Activated CD8-positive, alpha-beta memory T cell treated with anti-CD3 and anti-CD28 coated beads for 1 hour (primary cell): ENCODE measurements at places on chromosomes 1 and 21.
A peak's percentile ranks its signal among the peaks of the same experiment; 100 is the strongest.

DNA sequence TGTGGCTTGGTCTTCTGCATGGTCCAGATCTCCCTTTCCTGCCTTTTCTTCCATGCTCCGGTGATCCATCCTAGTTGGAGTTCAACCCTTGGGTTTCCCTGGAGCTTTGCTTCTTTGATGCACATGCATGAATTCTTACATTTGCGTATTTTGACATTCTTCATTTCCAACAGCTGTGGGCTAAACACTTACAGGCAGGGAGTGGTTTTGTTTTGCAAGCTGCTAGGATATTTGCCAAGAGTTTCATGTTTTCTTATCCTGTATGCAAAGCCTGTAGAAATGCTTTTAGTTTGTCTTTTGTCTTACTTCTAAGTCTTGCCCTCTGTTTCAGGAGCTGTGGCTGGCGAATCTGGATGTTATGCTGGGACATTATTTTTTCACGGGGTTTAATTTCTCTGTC lies 90.3 kb upstream of the PAXBP1 start:
- no peak for DNase-seq

DNA sequence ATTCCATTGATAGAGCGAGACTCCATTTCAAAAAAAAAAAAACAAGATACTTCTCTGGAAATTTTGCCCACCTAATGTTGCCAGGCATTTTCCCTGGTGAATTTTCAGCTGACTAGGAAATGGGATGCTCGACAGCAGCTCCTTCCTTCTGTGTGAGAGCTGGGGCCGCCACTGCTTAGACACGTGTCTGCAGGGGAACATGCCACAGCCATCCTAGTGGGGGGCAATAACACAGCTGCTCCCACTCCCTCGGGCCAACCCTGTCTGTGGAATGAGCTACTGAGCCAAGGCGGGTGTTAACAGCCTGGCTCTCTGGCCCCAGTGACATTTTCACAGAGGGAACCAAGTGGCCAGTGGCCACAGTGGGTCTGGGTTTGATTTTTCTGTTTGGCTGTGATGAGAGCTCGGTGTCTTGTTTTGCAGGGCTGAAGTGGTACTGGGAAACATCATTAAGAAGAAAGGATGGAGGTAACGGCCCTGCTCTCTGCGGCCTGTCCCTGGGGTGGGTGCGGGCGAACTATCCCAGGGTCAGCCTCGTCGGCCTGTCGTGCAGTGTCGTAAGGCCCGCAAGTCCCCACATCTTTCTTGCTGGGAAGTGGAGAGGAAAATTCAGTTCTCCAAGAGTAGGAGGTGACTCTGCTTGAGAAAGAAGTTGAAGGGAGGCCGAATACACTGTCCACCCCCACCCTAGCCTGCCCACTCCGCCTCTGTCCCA lies 39.2 kb downstream of the KCNAB2 start:
- no peak for DNase-seq

GRCh38 chr21:34887725-34888568 lies 161.2 kb downstream of the RUNX1 start:
- DNase-seq: peak; percentile 77

- no peak for DNase-seq
These were observed 42.7 kb upstream of the LIN9 start for GRCh38 chr1:226351709-226352108.

GRCh38 chr1:35186239-35186638 lies 6.7 kb downstream of the SFPQ start:
- no peak for DNase-seq

DNA sequence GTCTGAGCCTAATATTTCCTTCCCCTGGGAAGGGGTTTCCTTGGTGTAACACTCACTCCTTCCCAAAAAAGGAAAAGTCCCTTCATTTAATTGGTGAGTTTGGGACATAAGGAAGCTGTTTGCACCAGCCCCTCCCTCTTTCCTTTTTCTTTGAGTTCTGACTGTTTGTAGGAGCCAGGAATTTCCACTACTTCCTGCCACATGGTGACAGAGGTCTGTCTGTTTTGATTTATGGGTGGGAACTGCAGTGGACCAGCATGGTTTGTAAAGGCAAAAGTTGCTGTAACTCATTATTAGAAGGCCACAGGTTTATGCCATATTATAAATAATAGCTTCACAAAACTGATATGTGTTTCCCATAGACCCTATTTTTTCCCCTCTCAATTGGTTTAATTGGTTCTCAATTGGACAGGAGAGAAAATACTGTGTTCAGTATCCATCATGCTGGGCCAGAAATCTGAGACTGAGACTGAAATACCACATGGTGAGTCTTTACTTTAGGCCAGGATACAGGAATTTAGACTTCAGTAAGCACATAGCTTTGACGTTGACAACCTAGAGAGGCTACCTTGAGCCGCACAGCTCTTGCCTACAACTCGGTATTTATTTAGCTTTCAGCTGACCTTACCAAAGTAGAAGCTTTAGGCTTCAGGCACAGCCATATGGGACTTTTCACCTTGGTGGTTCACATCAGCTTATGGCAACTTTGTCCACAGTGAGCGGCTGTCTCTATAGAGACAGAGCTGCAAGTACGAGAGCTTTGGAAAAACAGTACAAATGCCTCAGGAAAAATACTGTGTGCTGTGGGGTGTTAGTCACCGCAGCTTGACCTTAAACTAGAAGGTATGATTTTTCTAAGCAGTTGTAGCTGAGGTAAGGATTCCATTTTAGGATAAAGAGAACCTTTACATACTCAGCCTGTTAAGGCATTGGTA lies 40.0 kb upstream of the RGS7 start:
- DNase-seq: no peak

GRCh38 chr1:56934430-56935060 lies 31.3 kb downstream of the C8B start:
- no peak for DNase-seq

- no peak for DNase-seq
These were observed 8.7 kb upstream of the PIK3C2B start for GRCh38 chr1:204503122-204503912.

DNA sequence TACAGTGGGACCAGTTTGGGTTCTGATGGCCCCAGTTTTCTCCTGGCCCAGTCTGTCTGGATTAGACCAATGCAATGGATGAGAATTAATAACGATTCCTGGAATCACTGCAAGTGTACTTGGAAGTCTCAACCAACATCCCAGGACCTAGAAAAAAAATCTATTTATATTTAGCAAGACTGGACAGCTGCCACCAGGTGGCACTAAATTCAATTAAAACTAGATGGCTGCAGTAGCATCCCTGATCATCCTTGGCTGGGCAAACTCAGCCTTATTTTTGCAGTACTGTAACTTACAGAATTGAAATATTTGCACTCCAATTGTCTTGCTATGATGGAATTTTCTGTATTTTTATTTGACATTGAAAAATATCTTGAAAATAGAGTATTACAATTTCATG lies 165.7 kb downstream of the NCAM2 start:
- DNase-seq: no peak

- no peak for DNase-seq
These were observed 377.4 kb upstream of the RUNX1 start for GRCh38 chr21:35426469-35426868.

GRCh38 chr1:68320349-68320748 lies 88.0 kb upstream of the WLS start:
- no peak for DNase-seq

GRCh38 chr1:45410850-45411509 lies 70.7 kb upstream of the MUTYH start:
- DNase-seq: no peak

DNA sequence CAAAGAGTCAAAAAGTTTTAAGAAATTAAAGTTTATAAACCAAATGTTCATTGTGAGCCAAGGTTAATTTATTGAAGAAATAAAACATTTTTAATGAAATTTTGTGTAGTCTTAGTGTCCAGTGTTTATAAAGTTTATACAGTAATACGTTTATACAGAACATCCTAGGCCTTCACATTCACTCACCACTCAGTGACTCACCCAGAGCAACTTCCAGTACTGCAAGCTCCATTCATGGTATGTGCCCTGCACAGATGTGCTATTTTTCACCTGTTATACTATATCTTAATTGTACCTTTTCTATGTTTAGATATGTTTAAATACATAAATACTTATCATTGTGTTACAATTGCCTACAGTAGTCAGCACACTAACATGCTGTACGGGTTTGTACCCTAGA lies 33.6 kb downstream of the TYW3 start:
- no peak for DNase-seq

GRCh38 chr1:63807046-63807445 lies 33.2 kb downstream of the ROR1 start:
- DNase-seq: no peak

- no peak for DNase-seq
These were observed 84.9 kb downstream of the GREM2 start for GRCh38 chr1:240527086-240527485.

GRCh38 chr1:168498956-168499687 lies 44.7 kb downstream of the XCL2 start:
- DNase-seq: no peak

- no peak for DNase-seq
These were observed 137.7 kb downstream of the ACTL8 start for GRCh38 chr1:17892851-17893250.

DNA sequence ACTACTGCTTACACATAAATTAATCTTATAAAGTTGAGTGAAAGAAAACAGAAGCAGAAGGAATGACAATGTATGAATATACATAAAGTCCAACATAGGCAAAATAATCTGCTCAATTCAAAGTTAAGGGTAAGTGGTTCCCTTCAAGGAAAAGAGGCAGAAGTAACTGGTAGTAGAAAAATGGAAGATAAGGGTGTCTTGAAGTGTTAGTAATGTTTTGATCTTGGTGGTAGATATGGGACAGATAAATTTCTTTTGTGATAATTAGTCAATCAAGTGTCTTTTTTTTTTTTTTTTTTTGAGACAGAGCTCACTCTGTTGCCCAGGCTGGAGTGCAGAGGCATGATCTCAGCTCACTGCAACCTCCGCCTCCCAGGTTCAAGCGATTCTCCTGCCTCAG lies 12.7 kb downstream of the USP48 start:
- no peak for DNase-seq

GRCh38 chr1:206510371-206510770 lies 3.0 kb downstream of the RASSF5 start:
- no peak for DNase-seq

DNA sequence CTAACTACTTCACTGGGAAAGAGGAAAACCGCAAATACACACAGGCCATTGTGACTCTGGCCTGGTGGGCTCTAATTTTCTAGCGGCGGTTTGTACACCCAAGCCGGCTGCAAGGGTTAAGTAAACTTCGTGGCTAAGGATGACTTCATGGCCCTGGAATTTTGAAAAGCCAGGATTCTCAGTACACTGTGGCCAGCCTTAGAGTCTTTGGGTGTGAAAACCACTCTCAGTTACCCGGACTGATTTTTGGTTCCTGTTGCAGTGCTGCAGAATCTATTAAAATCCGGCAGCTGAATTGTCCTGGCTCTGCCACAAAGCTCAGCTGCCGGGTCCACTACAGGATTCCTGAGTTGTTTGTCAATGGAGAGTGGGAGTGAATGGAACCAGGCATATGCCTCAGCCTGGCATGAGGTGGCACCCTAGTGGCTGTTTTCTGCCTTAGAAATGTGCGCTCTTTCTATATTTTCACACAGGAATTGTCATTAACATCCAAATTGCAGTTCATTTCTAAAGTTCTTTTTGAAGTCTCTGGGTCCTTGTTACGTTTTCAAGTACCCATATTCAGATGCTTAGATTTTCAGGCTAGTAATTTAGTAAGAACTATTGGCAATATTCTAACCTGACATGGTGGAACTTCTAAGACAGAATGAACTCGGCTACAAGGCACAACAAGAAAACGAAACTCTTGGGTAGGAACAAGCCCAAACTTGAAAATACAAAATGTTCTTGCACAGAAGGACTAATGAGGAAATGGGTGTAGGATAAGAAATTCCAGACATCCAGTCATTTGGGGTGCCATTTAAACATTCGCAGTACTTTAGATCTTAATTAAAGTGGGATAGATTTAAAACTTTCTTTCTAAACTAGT lies 255.9 kb downstream of the NFIA start:
- no peak for DNase-seq

- DNase-seq: no peak
These were observed 27.9 kb upstream of the AGO1 start for GRCh38 chr1:35854989-35855700.

- DNase-seq: no peak
These were observed 4.8 kb upstream of the LAPTM5 start for GRCh38 chr1:30762152-30762929.

- DNase-seq: no peak
These were observed 55.6 kb downstream of the DDR2 start for GRCh38 chr1:162687870-162688269.

DNA sequence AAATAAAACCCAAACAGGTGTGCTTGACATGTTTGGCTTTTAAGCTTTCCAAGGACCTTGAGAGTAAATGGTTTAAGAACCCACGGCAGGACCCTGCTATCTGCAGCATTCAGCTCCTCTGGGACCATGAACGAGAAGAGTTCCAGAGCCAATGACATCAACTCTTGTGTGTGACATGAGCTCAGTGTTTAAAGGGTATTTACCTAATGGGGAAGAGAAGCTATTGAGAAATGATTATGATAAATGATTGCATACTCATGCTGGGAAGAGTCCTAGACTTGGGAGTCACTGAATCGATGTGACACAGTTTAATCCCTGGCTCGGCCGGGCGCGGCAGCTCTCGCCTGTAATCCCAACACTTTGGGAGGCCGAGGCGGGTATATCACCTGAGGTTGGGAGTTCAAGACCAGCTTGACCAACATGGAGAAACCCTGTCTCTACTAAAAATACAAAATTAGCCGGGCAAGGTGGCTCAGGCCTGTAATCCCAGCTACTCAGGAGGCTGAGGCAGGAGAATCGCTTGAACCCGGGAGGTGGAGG lies 55.4 kb downstream of the KANK4 start:
- DNase-seq: no peak

DNA sequence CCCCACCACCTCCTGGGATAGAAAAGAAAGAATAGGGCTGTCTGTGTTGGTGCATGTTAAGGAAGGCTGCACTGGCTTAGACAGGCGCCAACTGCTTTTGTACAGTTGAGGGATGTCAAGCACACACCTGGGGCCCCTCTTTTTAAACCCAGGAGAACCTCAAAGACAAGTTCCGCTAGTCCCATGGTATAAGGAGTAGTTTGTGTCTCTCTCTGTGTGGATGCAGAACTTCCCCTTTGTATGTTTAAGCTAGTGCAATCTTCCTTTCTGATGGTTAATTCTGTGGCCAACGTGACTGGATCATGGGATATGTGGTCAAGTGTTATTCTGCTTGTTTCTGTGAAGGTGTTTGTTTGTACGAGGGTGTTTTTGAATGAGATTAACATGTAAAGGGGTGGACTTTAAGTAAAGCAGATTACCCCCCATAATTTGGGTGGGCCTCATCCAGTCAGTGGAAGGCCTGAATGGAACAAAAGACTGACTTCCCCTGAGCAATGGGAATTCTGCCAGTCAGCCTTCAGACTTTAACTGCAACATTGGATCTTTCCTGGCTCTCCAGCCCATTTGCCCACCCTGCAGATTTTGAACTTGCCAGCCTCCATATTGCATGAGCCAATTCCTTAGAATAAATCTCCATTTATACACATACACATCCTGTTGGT lies 9.5 kb upstream of the DUSP10 start:
- no peak for DNase-seq
